ENCODE measurements at places on chromosomes 3 and 15.
A peak's percentile ranks its signal among the peaks of the same experiment; 100 is the strongest.

DNA sequence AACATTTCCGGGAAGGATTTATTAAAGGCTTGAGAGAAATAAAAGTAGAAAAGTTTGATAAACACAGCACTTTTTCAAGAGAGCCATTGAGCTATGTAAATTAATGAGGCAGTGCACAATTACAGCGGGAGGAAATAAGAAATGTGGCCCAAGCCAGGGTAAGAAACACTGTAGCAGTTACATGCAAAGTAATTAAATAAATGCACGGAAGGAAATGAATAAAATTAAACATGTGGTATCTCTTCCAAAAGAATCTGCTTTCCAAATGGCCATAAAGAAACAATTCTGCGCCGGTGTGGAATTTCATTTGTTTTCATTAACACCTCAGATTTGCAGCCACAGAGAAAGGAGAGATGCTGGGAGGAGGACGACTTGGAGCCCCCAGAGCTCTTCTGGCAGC lies 35.3 kb downstream of the ZPLD1 start:
- DNase-seq, result no peak

DNA sequence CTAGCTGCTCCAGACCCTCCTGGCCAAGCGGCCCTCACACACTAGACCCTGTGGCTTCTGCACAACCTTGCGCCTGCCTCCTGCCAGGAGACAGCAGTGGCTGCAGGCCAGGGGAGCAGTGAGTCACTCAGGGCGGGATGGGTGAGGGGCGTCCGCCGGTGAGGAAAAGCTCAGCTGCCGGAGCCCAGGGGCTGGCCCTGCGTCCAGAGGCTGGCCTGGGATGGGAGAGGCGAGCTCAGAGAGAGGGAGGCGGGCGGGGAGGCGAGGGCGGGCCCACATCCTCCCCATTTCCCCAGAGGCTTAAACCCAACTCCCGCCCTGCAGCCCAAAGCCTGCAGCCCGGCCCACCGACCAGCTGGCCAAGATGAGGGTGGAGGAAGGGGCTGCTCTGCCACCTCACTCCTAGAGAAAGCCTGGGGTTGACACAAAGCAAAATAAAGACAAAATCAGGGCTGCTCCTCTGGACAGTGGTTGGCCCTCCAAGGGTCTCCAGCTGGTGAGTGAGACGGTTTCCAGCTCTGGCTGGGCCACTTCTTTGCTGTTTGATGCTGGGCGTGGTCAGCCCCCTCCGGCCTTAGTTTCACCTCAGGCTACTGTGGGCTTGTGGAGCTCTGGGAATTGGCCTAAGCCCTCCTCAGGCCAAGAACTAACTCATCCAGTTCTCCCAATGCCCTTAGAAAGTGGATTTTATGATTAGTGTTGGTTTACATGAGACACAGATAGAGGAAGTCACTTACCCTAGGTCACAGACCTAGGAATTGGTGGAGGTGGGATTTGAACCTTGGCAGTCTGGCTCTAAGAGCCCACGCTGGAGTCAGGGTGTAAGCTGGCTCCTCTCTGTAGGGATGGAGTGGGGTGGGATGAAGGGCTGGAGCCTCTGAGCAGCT lies 50.6 kb downstream of the IQSEC1 start:
- no peak for DNase-seq

DNA sequence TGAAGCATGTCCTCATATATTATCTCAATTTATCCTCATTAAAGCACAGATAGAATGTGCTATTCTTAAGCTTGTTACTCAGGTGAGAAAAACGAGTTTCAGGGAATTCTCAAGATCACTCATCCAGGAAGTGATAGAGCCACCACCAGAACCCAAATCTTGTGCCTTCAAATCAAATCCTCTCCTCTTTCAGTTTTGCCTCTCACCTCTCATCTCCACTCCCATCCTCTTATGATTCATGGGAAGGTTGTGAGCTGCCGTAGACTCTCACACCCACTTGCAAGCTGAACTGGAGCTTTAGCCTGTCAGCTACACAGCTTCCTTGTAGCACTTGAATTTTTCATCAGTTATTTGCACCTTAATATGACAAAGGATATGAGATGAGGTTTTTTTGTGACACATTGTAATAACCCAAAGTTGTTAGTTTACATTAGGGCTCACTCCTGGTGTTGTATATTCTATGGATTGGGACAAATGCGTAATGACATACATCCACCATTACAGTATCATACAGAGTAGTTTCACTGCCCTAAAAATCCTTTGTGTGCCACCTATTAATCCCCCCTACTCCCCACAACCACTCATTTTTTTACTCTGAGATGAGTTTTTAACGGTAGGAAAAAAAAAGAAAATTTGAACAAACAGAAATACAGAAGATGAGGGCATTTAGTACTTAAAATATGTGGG lies 25.7 kb downstream of the GPR15 start:
- no peak for DNase-seq

DNA sequence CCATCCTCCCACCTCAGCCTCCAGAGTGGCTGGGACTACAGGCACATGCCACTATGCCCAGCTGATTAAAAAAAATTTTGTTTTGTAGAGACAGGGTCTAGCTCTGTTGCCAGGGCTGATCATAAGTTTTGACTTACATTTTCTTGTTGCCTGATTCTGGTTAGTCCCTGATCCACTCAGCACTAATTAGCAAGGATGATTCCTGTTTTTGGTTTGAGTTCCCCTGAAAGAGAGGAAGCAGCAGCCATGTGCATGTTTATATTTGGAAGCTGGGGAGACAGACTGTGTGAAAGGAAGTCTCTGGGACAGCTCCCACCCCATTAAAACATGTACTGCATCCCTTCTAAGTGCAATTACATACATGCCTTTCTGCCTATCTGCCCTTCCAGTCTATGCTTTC lies 3.6 kb upstream of the NCK1 start:
- DNase-seq, result no peak

GRCh38 chr15:64438653-64439447 lies 21.5 kb upstream of the ZNF609 start:
- DNase-seq, result no peak

DNA sequence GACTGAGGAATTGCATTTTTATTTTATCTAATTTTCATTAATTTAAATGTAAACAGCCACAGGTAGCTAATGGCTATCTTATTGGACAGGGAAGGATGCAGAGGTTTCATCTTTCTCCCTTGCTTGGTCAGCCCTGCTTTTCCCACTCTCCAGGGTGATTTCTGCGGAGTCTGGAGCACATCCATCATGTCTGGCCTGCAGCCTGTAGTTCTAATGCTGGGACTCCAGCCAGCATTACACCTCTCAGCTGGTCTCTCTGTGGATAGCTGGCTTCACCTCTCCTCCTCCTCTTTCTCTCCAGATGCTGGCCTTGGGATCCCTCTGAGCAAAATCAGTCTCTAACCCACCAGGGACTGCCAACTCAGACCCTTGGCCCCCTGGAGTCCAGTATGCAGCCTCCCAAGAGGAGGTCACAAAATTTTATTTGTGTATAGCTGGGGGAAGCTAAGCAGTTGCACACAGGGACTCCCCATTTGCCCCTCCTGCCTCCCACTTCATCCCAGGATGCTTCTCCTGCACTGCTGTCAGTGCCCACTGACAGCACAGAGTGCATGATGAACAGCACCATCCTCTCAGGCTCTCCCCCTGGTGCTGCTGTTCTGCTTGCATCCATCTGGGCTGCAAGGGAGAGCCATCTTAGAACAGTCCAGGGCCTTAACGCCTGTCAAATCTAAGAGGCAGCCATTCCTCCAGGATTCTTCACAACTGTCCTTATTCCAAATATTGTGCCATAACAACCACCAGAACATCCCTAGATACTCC lies 1.7 kb downstream of the BFSP2 start:
- DNase-seq, result no peak

GRCh38 chr15:34243226-34243625 lies 18.4 kb downstream of the EMC4 start:
- DNase-seq, result no peak

DNA sequence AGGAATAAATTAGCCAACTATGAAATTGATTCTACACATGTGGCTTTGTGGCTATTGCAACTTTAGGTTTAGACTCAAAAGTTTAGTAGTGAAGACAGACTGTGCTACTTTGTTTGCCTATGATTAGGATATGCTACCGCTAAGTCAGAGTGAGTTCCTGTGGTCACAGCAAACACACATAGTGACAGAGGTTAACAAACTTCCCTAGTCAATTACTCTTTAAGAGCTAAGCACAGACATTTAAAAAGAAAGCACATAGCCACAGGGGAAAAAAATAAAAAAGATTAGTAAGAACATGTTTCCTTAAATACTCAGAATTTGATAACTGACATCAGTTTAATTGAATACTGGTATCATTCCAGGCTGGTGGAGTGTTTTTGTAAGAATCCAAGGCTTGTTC lies 207.1 kb downstream of the GBE1 start:
- no peak for DNase-seq

DNA sequence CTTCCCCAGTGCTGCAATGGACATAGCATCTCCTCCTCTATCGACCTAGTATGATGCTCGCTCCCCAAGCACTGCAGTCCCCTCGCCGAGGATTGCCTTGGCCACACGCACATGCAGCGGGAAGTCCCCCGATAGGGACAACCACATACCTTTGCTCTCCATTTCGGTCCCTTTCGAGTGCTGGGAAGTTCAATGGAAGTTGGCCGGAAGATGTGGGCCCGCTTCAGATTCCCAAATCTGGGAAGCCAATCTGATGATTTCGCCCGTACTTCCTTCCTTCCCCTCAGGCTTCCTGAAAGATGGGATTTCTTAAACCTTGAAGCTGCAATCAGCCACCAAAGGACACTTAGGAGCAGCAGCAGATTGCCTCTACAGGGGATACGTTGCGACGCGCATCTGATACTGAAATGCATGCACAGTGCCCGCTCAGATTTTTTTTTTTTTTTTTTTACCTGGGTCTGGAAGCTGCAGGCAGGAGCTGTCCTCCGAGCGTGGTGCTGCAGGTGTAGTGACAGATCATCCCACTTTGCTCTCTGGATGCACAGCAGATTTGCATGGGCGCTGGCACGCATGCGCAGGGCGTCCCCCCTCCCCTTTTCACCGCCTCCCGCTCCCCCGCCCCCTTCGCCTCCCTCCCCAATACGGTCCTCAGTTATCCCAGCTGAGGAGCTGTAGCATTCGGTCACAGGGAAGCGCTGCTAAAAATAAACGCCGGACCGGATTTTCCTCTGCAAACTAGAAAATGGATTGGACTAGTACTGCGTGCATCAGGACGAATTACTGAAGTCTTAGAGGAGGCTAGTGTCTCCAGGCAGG lies at the start of gene FGF12:
Gene FGF12 (minus strand): TSS at position 510 of the 816 bp plus-strand sequence.
- DNase-seq, result peak; percentile 54

GRCh38 chr3:63950698-63951097 lies 38.5 kb upstream of the SCAANT1 start:
- DNase-seq, result no peak

DNA sequence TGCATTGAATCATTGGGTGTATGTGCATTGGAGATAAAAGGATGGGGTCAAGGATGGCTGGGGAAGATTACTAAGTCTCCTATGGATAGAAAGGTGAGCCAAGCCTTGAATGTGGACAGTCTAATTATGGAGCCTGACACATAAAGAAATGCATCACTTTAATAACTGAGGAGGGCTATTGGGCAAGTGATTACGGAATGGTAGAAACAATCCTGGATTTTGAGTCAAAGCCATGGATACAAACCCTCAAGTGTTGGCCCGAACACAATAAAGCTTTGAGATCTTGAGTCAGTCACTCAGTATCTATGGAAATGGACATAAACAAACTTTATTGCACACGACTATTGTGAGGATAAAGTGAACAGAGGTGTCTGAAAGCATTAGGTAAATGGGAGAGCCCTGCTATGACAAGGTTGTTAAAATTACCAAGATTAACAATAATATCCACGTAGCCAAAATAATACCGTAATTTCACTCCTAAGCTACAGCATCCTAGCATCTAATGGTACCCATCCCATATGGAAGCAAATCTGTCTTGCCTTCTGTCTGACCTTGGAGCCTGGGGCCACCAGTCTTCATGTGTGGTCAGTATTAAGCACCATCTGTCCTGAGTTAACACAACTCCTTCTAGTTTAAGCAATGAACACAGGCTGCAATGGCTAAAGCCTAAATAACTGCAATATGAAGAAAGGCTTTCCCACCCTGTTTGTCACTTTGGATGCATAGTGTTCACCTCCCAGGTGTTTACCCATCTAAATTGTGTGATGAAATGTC lies 136.9 kb upstream of the PRICKLE2 start:
- no peak for DNase-seq

DNA sequence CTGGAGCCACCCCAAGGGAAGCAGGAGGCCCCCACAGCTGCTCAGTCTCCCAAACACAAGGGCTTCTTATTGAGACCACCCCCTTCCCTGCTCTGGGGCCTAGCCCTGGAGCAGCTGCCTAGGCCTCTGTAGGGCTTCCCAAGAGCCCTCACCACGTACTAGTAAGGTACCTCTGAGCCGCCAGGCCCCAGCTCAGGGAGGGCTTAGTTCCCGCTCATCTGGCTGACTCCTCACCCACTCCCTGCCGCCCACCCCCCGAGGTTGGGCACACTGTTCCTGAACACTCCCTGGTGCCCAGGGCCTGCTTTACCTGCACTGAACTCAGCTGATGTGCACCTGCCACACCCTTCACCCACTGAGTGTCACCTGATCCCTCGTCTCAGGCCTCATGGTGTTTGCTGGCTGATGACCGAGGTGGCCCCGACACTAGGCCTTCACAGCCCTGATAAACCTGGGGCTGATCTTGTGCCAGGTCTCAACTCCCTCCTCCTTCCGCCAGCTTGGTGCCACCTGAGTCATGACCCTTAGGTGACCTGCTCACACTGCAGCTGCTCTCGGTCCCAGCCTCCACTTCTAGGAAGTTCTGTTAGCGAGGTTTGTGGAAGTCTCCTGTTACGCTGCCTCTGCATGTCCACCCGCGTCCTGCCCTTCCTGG lies 18.0 kb upstream of the SPTBN5 start:
- no peak for DNase-seq

DNA sequence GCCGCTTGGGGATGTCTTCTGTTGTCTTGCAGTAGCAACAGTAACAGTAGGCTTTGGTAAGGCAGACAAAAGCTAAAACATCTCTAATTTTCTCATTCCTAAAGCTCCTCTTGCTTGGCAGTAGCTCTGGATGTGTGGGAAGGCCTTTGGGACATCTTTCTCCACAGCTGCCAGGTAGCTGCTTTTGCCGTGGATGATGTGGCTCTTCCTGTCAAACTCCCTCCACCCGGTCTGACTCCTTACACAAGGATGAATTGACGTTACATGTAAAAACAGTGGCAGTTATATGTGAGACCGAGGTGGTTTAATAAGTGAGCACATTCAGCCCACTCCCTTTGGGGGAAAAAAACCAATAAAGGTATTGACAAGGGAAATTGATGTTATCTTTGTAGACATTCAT lies 309.1 kb downstream of the TUSC7 start:
- DNase-seq, result no peak

- no peak for DNase-seq
These were observed 10.1 kb upstream of the STIMATE start for GRCh38 chr3:52907497-52907896.

DNA sequence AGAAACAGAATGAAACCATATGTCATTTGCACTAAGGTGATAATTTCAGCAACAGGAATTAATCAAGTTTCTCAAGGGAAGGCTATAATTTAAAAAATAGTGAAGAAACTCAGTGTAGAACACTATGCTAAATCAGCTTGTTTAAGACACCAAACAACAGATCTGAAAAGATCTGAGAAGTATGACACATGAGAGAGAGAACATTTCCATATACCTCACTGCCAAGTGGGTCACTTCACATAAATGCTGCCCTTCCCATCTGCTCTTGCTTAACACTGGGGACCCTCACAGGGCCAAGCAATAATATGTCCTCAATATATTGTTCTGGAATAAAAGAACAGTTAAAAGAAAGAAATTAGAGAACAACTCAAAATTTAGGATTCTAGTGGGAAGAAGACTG lies 45.6 kb upstream of the CHMP2B start:
- DNase-seq, result no peak

All from NCI-H1417 treated with DMSO at 0.1 percent for 48 hours (cell line).